Neural progenitor cell (in vitro differentiated cells): ENCODE measurements at places on chromosomes 7 and 10.

DNA sequence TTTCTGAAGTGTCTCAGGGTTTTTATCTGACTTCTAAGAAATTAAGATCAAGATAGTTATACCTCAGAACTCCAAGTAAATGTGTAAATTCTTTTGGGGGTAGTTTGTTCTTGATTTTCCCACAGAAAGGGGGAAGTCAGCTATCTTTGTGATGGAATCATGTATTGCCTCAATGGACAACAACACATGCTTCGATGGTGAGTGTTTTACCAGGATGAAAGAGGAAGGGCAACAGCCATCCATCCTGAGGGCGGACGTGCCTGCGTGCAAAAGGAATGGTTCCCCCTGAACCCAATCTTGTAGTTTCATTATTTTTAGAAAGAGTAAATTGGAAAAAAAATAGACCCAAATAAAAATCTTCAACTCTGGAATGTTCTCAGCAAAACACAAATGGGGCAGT lies 67.2 kb upstream of the ZPBP start:
- DNase-seq = no peak

DNA sequence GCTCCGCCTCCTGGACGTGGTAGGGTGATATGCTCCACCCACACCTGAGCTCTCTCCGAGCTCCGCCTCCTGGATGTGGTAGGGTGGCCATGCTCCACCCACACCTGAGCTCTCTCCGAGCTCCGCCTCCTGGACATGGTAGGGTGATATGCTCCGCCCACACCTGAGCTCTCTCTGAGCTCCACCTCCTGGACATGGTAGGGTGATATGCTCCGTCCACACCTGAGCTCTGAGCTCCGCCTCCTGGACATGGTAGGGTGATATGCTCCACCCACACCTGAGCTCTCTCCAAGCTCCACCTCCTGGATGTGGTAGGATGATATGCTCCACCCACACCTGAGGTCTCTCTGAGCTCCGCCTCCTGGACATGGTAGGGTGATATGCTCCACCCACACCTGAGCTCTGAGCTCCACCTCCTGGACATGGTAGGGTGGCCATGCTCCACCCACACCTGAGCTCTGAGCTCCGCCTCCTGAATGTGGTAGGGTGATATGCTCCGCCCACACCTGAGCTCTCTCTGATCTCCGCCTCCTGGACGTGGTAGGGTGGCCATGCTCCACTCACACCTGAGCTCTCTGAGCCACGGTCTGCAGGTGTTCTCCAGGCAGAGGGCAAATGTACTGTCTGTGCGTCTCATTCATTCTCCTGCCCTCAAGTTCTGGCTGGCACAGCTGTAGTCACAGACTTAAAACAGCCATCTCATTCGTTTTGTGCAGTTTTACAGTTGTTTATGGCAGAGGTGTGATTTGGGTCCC lies 252.4 kb downstream of the DIP2C start:
- DNase-seq = no peak

DNA sequence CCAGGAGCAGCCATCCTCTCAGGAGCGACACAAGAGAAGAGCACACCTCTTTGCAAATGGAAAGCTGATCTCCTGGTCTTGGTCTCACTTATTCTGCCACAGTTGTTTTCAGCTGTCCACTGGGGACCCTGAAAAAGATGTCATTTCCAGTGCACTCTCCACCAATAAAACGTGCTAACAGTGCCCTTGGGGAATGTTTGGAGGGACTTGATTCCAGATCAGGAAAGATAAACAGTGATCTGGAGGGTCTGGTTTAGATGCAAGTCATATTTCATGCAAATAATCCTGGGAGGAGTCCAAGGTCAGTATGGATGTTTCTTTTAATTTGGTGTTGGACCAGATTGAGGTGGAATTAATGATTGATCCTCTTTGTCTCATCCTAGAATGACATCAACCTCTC lies 185.0 kb downstream of the CREB5 start:
- DNase-seq = no peak

DNA sequence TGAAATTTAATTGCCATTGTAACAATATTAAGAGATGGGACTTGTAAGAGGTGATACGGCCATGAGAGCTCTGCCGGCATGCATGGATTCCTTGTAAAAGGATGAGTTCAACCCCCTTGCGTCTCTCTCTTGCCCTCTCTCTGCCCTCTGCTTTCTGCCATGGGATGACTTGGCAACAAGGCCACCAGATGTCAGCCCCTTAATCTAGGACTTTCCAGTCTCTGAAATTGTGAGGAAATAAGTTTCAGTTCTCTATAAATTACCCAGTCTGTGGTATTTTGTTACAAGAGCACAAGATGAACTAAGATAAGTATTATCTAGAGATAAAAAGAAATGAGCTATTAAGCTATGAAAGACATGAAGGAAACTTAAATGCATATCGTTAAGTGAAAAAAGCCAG lies 145.7 kb upstream of the AHR start:
- DNase-seq = no peak

GRCh38 chr10:58023341-58024073 lies 244.2 kb downstream of the IPMK start:
- DNase-seq = no peak
